ENCODE measurements at places on chromosomes 2 and 18. TPM values are rescaled to one million over a fixed set of nuclear protein-coding genes. Genes with fewer than 3 reads are reported as not detected.

The TRPM8 gene
- 0.60 TPM for total RNA-seq

The ARHGEF4 gene
- total RNA-seq: 15.7 TPM

GRCh38 chr2:72745679-72746368 lies 80.0 kb downstream of the EXOC6B start:
- no peaks in the 10 kb centered on the region for H3K4me1 ChIP-seq
- no peaks in the 10 kb centered on the region for H3K36me3 ChIP-seq
- H3K4me3 ChIP-seq: no peak overlapping the region
- H3K27me3 ChIP-seq: no peaks in the 10 kb centered on the region

DNA sequence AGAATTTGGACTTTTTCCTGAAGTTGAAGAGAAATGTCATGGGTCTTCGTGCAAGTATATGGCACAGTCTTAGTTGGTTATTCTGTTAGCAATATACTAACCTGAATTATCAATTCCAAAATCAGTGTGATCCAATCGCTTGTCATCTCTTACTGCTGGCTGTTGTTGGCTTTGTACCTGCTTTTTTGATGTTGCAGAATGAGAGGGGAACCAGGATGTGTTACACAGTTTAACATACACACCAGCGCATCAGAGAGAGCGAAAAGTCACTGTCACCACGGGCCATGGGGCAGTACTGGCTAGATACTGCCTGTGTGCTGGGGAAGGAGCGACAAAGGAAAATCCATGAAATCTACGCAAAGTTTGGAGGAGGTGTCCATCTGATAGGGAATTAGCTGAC lies 59.3 kb upstream of the SPP2 start:
- no peaks in the 10 kb centered on the region for H3K36me3 ChIP-seq
- no peak for DNase-seq
- no peak overlapping the region for H3K27ac ChIP-seq
- no peak overlapping the region for H3K4me3 ChIP-seq

DNA sequence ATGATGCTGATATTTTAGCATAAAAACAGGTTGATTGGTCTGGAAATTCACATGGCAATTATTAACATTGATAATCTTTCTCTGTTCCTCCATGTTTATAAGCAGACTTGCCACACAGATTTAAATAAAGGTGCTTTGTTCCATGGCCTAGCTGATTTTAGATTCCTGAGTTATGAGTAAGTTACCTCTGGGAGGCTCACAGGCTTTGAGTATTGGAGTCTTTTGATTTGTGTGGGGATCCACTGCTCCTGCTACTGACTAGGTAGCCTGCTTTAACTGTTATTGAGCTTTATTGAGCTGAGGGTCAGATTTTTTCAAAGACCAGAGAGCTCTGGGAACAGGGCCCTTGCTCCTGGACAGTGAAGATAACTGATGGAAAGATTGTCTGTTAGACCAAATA lies 166.1 kb downstream of the ANKRD30B start:
- H3K27ac ChIP-seq: no peak overlapping the region
- no peak overlapping the region for H3K4me3 ChIP-seq
- no peaks in the 10 kb centered on the region for H3K4me1 ChIP-seq
- DNase-seq: no peak
- no peaks in the 10 kb centered on the region for H3K36me3 ChIP-seq
- no peaks in the 10 kb centered on the region for H3K27me3 ChIP-seq

DNA sequence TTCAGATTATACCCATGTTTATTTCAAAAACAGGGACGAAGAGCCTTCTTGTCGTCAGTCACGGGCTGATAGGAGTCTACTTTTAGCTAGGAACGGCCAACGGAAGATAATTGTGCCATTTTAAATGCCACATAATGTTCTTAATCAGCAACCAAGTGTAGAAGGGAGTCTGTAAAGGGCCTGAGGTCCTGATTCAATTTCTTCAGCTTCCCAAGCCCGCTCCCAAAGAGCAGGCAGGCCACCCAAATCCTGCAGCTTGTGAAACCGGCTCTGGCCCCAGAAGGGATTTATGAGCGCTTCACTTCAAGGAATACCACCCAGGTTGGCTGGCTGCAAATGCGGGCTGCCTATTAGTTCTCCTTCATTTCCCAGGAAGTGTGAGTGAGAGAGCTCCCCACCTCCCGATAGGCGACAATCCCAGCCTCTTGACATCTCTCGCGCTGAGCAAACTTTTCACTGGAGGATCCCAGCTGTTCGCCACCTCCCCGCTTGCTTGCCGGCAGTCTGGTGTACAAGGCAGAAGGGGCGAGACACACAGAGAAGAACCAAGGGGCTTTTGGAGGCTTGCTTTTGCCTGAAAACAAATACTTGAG lies 272.9 kb downstream of the CDH20 start:
- H3K36me3 ChIP-seq: no peaks in the 10 kb centered on the region
- peak overlapping the region; percentile 64 for H3K4me3 ChIP-seq
- H3K27me3 ChIP-seq: peaks cover 21% of the 10 kb centered on the region
- DNase-seq: no peak
- peaks cover 20% of the 10 kb centered on the region for H3K4me1 ChIP-seq

DNA sequence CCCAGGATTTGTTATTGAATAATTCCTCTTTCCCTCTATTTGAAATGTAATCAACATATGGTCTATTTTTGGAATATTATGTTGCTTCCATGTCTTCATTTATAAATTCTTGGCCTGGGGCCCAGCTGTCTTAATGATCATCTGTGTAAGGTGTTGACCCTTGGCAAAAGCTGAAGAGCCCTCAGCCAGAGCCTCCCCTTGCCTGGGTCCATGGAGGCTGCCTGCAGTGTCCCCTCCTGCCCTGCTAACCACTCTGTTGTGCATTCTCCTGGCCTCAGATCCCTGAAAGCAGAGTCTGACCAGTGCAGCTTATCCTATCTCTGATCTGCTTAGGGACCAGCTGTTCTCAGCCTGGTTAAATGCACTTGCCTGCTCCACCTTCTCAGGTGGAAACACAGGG lies 226.1 kb upstream of the APCDD1 start:
- no peak for DNase-seq
- H3K4me1 ChIP-seq: peaks cover 5% of the 10 kb centered on the region
- no peak overlapping the region for H3K4me3 ChIP-seq
- peaks cover 6% of the 10 kb centered on the region for H3K36me3 ChIP-seq

- no peaks in the 10 kb centered on the region for H3K36me3 ChIP-seq
- no peak overlapping the region for H3K4me3 ChIP-seq
- peak overlapping the region; percentile 53 for H3K27ac ChIP-seq
- no peak for DNase-seq
- peaks cover 6% of the 10 kb centered on the region for H3K4me1 ChIP-seq
- H3K27me3 ChIP-seq: no peaks in the 10 kb centered on the region
Measured at GRCh38 chr2:223488814-223489213, 113.3 kb downstream of the SCG2 start.

DNA sequence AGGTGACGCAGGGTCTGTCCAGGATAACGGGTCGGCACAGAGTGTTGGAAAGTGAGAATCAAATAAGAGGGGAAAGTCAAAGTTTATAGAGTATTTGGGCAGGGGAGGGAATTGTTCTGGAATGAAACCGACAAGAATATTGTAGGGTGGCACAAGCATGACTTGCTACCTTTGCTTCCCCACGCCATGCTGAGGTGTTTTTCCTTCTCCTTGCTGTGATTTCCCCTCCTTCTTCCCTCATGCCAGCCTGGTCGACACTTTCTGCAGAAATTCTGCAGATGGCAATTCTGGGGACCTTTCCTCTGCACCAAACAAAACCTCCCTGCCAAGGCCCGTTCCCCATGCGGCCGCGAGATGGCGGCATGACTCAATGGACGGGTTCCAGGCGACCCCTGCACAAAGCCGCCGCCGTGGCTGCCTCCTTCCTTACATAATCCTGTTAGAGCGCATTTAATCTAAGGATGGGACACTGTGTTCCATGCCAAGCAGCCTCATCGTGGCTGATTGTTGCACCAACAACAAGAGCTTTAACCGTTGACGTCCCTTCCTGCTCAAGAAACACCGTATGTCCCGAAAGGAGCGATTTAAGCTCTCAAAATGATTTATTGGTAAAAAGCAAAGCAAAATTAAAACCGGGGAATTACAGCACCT lies at the start of gene MRO:
MRO (minus strand) TSS at position 289 of the 651 bp plus-strand sequence. CDS start 10,616 bp downstream, outside the sequence.
- DNase-seq: peak; percentile 89
- H3K4me1 ChIP-seq: peaks cover 16% of the 10 kb centered on the region
- no peak within 1 kb of the TSS for H3K27ac ChIP-seq
- no peaks in the 10 kb centered on the region for H3K36me3 ChIP-seq

GRCh38 chr2:96763511-96764252 lies 3.0 kb downstream of the CNNM4 start:
- peak overlapping the region; percentile 89 for H3K4me3 ChIP-seq
- H3K27me3 ChIP-seq: no peaks in the 10 kb centered on the region
- no peak for DNase-seq
- H3K27ac ChIP-seq: peak overlapping the region; percentile 72
- H3K36me3 ChIP-seq: peaks cover 10% of the 10 kb centered on the region

GRCh38 chr2:95215018-95215612 lies 7.8 kb downstream of the ZNF892 start:
- H3K27ac ChIP-seq: no peak overlapping the region
- no peaks in the 10 kb centered on the region for H3K27me3 ChIP-seq
- DNase-seq: no peak
- H3K4me1 ChIP-seq: no peaks in the 10 kb centered on the region
- no peak overlapping the region for H3K4me3 ChIP-seq

DNA sequence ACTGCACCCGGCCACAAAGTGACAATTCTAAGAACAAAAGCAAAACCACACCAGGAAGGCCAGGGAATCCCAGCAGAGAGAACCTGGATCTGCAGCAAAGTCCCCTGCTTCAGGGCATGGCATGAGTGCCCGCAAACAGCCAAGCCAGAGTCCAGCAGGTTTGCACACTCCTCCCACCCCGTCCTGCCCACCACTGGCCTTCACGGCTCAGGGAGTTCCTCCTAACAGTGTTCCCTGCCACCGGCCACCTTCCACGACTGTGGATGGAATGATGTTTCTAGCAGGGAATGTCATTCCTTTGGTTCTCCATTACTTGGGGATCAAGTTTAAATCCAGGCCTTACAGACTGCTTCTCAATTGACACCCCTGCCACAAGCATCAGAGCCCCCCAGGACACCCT lies 42.0 kb upstream of the B3GNT7 start:
- peaks cover 15% of the 10 kb centered on the region for H3K4me1 ChIP-seq
- DNase-seq: no peak
- H3K27me3 ChIP-seq: no peaks in the 10 kb centered on the region
- no peak overlapping the region for H3K4me3 ChIP-seq
- H3K27ac ChIP-seq: no peak overlapping the region
- no peaks in the 10 kb centered on the region for H3K36me3 ChIP-seq

- H3K4me3 ChIP-seq: no peak overlapping the region
- H3K36me3 ChIP-seq: peaks cover 4% of the 10 kb centered on the region
- no peak overlapping the region for H3K27ac ChIP-seq
- H3K27me3 ChIP-seq: no peaks in the 10 kb centered on the region
- H3K4me1 ChIP-seq: no peaks in the 10 kb centered on the region
- no peak for DNase-seq
Measured at GRCh38 chr2:177383935-177384334, 8.6 kb upstream of the AGPS start.

- peak overlapping the region; percentile 99 for H3K27ac ChIP-seq
- peaks cover 36% of the 10 kb centered on the region for H3K4me1 ChIP-seq
- no peak for DNase-seq
- H3K4me3 ChIP-seq: peak overlapping the region; percentile 96
Measured at GRCh38 chr2:74439803-74440377, 1.8 kb downstream of the RTKN start.

DNA sequence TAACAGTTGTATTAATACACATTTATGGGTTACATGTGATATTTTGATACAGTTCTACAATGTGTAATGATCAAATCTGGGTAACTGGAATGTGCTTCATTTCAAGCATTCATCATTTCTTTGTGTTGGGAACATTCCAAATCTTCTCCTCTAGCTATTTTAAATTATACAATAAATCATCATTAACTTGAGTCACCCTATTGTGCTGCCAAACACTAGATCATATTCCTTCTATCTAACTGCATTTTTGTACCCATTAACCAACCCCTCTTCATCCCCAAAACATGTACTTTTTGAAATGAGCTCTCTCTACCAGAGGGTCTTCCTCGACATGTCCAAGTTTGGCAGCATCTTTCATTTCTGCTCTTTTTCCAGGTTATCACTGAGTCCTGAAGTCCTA lies 81.1 kb upstream of the TTC39C start:
- peaks cover 3% of the 10 kb centered on the region for H3K27me3 ChIP-seq
- no peak for DNase-seq
- H3K27ac ChIP-seq: no peak overlapping the region
- H3K4me3 ChIP-seq: no peak overlapping the region

DNA sequence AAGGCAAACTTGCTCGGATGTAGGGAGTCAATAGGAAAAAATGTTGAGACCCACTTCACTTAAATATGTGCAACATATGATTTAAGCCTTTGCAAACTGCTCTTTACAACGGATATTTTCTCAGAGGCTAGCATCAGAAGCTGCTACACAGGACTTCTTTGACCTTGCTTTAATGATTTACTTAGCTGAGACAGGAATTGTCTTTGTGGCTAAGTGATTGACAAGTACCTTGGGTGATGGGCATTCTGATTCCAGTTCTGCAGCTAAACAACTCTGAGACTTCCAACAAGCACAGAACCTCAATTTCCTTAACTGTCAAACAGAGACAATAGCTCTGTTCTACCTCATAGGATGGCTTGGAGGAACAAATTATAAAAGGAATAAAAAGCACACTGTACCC lies 150.2 kb downstream of the NCKAP5 start:
- peaks cover 5% of the 10 kb centered on the region for H3K27me3 ChIP-seq
- H3K27ac ChIP-seq: no peak overlapping the region
- DNase-seq: no peak
- H3K4me3 ChIP-seq: no peak overlapping the region
- no peaks in the 10 kb centered on the region for H3K36me3 ChIP-seq

DNA sequence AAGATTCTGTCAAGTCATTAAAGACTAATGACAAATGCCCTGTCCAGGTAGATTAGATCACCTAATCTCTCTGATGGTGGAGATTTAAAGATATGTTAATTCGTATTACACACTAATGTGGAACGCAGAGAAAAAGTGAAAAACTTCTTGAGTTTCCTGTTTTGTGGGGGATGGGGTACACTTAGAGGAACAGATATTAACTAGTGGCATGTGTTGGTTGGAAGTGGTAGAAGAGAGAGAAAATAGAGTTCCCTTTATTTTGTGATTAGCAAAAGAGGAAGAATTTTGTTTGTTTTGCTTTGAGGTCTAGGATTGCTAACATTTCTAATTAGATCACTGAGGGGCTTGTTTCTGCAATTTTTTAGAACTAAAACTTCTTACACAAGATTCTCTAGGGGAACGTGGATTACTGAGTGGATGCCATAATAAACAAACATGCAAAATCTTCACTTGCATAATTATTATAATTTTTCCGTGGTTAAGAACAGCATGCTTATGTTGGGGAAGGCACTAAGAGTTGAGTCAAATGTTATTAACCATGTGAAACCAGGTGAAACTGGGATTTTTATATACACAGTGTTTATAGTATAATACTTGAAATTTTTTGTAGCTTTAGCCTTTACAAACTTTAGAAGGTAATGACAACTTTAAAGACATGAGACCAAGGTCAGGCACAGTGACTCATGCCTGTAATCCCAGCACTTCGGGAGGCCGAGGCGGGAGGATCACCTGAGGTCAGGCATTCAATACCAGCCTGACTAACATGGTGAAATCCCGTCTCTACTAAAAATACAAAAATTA lies 97.4 kb upstream of the STK17B start:
- peaks cover 16% of the 10 kb centered on the region for H3K4me1 ChIP-seq
- no peaks in the 10 kb centered on the region for H3K27me3 ChIP-seq
- peak overlapping the region; percentile 51 for H3K4me3 ChIP-seq
